ENCODE measurements at places on chromosomes 11 and 22.

DNA sequence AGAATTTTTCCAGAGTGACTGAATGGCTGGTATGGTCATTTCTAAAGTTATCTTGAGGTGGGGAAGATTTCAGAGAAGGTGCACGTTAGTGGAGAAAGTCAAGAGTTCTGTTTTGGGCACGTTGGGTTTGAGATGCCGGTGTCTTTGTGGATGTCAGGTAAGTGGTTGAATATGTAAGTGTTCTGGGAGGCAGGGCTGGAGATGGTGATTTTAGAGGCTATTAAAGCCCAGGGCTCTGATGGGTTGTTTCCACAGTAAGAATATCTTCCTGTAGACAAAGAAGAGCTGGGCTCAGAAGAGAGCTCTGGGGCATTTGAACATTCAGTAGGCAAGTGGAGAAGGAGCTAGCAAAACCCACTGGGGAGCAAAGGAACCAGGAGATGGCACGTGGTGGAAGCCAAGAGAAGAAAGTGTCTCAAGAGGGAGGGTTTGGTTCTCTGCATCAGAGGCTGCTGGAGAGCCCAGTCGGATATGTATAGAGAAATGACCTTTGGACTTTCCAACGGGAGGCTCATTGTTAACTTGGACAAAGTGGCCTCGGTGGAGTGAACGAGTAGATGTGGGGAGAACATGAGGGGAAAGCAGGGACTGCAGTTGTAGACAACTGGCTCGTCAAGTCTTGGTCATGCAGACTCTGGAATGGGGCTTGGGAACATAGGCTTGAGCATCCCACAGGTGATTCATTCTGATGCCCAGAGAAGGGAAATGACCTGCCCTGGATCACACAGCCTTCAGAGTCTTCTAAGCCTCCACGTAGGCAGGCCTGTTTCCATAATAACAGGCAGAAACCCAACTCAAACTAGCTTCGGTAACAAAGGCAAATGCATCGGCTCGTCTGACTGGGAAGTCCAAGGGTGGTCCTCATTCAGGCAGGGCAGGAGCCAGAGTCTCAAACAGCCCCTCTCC lies 98.4 kb upstream of the PARVA start:
- DNase-seq, result no peak

GRCh38 chr11:68528630-68529029 lies 68.1 kb downstream of the PPP6R3 start:
- peak; percentile 6 for DNase-seq

DNA sequence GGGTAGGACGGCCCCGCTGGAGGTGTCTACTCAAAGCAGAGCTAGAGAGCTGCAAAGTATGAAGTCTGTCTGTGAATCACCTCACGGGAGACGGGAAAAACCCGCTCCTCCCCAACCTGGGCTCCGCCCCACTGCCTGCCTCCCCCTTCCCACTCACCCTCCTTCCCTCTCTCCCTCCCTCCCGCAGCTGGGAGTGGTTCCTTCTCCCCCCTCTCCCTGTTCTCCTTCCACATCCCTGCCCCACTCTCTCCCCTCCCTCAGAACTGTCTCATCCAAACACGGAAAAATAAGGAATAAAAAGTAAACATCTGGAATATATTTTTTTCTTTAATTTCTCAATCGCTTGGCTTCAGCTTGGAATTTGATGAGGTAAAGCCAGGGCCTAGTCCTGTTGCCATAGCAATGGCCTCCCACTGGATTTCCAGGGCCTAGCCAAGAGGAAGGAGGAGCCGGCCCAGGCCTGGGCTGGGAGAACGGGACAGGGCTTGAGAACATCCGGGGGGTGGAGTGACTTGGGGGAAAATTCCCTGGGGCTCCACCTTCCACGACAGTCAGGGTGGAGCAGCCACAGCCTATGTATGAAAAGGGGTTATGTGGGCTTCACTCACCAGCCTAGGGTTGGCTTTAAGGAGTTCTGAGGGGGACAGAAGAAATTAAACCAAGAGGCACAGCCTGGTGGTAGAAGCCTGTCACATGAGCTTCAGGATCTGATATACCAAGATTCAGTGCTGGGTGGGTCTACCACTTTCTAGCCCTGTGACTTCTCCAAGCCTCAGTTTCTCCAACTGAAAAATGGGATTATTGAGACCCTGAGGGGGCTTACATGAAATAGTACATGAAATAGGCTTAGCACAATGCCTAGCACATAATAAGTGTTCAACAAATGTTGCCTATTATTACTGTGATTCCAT lies 2.2 kb downstream of the TNKS1BP1 start:
- no peak for DNase-seq

DNA sequence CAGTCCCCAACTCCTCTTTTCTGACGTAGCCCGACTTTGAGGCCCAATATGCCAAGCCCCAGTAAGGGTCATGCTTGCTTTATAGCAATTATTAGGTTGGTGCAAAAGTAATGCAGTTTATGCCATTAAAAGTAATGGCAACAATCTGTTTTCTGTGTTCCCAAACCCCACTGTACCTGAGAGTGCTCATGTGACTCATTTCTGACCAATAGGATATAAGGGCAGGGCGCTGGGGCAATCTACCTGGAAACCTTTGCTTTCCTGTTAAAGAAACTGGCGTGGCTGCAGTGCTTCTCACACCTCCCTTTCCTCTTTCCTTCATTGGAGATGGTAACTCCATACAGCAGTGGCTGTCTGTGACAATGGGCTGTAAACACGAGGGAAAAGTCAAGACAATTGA lies 78.9 kb upstream of the MPPED2 start:
- DNase-seq, result no peak

GRCh38 chr11:17552392-17553248 lies 5.6 kb downstream of the OTOG start:
- DNase-seq, result no peak

DNA sequence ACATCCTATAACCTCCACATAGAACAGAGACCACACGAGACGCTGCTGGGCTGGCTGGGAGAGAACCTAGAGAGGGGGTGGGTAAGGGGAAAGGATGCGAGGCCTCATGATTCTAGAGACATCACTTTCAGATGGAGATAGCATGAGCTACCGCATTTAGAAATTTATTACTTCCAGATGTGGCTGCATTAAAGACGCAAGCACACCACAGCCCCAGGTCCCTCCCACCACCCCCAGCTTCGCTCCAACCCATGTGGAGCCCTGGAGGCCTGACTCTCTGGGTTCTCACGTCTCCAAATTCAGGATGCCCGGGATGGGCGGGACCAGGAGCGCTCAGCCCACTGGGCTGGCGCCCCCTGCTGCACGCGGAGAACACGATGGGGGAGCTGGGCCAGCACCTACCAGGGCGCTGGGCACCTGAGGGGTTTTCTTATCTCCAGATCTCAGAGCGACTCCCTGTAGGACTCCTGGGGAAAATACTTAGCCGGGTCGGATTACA lies 13.6 kb downstream of the MRPL21 start:
- no peak for DNase-seq

DNA sequence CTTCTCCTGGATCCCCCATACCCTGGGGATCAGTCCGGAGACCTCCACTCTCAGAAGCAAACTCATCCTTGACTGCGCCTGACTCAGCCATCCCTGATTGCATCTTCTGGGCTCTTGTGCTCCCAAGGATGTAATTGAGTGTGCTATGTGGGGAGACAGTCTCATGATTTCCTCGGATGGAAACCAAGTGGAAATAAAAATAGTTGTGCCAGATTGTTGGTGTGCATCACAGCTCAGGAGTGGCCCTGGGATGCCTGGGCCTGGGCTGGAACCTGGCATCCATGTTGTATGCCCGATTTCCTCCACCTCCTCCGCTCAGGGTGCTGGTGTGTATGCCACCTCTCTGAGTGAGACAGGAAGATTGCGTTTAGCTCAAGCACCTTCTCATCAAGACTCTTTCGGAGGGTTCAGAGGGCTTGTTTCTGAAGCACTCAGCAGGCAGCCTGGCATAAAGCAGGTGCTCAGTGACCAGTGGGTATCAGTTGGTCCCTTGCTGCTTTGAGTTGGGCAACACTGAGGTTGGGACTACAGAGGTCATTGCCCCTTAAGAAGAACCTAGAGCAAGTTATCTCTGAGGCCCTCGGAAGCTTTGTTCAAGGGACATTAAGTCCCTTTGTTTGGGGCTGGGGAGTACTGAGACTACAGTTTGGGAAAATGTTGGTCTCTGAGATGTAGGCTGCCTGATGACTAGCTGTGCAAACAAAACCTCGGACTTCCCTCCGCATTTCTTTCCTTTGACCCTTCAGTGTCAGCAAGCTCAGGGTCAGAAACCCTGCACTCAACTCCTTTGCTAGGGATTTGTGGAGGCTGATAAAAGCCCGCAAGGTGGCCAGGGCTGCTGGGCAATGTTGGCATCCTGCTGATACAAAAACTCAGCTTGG lies 24.8 kb upstream of the MICAL2 start:
- no peak for DNase-seq

GRCh38 chr11:125957618-125958332 lies 11.9 kb downstream of the VSIG10L2 start:
- DNase-seq, result no peak

DNA sequence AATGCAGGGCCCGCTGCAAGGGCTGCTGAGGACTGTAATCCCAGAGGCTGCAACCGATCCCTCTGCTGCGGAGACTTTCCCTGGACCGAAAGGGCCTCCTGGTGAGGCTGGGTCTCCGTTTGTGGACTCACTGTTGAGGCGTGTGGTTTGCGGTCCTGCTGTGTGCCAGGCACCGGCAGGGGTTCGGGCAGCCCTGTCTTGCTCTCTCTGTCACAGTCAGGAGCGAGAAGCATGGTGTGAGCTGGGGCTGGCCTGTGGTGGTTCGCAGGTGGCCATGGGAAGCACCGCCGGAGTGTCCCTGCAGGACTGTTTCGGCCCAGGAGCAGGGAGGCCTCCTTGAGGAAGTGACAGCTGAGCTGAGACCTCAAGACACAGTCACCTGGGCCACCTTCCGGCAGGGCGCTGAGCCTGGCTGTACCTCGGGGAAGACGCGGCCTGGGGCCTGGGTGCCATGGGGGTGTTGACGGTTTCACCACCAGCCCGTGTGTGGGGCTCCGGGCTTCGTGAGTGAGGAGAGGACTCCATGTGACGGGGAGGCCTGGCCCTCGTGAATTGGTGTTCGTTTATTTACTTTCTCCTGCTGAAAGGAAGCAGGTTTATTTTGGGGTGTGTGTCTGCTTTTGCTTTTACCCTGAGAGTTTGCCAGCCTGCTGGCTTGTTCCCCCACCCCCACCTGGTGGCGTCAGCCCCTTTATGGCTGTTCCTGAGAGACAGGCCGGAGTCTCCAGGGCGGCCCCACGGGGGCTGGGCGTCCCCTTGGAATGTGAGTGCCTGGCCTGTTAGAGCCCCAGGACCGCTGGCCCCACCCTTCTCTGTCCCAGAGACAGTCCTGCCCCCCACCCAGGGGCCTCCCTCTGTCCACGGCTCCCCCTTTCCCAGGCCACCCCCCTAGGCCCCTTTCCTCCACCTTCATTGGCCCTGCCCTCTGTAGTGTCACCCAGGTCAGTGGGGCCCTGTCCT lies 122.5 kb downstream of the KCNQ1OT1 start:
- DNase-seq, result no peak

DNA sequence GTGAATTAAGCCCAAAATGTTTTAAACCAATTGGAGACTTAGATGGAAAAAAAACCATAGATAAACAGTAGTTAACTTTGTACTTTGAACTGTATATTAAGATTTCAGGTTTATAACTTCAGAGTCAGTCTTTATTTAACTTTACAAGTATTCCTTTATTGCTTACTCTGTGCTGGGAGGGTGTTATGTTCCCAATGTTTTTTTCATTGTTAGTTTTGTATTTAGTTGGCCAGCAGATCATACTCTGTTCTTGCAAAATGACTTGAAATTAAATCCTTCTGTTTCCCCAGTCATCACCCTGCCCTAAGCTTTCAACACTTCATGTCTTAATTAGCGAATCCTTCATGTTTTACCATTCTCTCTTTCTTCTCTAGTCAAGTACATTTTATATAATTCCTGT lies 25.3 kb downstream of the SIK2 start:
- no peak for DNase-seq

DNA sequence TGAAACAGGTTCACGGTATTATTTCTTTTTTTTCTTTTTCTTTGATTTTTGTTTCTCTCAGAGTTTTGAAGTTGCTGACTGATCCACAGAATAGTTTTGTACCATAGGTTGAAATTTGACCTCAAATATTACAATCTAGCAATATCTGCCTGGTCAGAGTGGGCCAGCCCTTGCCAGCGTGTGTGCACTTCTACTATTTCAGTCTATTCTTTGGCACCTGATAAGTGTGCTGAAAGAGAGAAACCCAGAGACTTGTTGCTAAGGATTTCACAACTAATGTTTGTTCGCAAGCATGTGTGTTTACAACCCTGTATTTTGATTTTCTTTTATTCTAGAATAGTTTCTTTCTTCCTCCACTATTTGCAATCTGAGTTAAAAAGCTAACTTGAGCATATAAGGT lies 1125.2 kb upstream of the CNTN5 start:
- DNase-seq, result no peak

DNA sequence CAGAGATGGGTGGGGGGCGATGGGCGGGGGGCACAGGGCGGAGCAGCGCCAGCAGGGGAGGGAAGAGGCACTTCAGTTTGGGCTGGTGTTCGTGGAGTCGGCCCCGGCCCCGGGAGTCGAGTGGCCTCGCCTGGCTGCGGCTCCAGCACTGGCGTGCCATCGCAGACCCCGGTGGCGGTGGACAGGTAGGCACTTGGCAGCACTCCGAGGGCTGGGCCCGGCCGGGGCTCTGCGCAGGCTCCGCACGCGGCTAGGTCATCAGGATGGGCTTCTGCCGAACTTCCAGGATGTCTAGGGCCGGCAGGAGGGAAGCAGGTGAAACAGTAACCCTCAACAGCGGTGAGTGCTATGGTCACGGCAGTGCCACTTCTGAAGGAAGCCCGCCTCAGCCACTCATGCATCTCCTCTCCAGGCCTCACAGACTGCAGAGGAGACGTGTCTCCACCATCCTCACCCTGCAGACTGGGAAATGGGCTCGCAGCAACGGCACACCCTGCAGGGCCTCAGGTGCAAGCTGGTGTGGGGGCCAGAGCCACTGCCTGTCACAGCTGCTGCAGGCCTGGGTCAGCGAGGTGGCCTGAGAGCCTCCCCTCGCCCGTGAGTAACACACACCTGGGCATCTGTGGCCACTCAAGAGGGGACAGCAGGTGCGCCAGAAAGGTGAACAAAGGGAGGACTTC lies 33.3 kb downstream of the NUP50 start:
- DNase-seq, result no peak

GRCh38 chr22:35051013-35051535 lies 14.9 kb upstream of the ISX start:
- DNase-seq, result no peak

DNA sequence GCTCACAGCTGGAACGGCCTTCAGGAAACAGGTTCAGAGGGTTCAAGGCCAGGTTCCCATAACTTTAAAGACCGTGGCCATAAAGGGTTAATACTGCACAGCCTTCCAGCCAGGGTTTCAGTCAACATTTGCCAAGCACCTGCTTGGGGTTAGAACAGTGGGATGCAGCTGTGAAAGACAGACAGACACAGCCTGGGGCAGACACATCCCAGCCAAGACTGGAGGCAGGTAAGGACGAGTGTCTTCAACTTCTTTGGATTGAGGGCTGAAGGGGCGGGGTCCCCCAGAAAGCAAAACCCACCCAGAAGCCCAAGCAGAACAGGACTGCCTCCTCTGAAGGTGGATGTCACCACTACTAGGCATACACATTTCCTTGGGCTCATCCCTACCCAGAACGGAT lies 14.3 kb downstream of the ARFGAP2 start:
- no peak for DNase-seq

Data from stimulated activated CD8-positive, alpha-beta memory T cell treated with anti-CD3 and anti-CD28 coated beads, Interleukin-12 subunit alpha, Interleukin-12 subunit beta, amount 100 ng/mL, for 1 hour (primary cell).